ENCODE measurements at places on chromosomes 2 and 18.

- no peak for DNase-seq
These were observed 1354.5 kb upstream of the ZEB2 start for GRCh38 chr2:145874466-145874865.

DNA sequence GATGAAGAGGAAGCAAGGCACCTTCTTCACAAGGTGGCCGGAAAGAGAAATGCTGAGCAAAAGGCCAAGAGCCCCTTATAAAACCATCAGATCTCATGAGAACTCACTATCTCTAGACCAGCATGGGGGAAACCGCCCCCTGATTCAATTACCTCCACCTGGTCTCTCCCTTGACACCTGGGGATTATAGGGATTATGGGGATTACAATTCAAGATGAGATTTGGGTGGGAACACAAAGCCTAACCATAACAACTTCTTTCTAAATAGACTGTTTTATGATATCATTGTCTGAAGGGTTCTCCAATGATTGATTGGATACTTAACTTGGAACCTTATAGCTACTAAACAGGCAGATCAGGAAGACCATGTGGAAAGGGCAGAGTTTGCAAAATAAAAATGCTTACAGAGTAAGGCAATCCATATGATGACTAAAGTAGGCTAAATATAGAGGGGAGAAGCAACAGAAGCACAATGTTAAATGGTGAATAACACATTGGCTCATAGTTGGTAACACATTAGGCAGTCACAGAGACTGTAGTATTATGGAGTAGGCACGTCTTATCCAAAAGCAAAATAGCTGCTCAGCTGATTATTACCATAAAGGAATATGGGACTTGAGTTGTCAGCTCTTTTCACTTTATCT, 179.0 kb downstream of the BARD1 start:
- no peak for DNase-seq

GRCh38 chr2:217160103-217160743, 300.4 kb upstream of the TNP1 start:
- DNase-seq, result no peak

GRCh38 chr2:47344890-47345589, 57.9 kb upstream of the MSH2 start:
- DNase-seq, result no peak

- no peak for DNase-seq
These were observed 31.7 kb downstream of the LRP2 start for GRCh38 chr2:169330555-169331198.
